ENCODE measurements at places on chromosomes 2 and 18.

- no peak for DNase-seq
Observed at GRCh38 chr2:42054714-42055430, 7.1 kb downstream of the PKDCC start.

GRCh38 chr2:205913668-205914067 is 172.3 kb downstream of the INO80D start:
- DNase-seq: no peak

DNA sequence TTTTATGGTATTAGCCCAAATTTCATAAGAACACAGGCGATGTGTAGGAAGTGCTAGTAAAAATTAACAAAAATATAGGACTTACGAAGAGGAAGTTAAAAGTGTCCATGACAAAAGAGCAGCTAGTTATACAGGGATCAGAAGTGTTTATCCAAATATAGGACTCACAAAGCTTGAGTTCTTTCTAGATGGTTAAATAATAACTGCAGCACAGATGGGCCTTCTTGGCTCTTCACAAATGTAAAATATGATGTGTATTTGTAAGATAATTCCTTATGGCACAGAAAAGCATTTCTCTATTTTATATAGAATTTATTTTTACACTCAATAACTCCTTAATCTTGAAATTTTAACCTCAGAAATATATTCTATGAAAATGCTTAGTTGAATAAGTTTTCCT is 100.9 kb upstream of the SPHKAP start:
- no peak for DNase-seq

DNA sequence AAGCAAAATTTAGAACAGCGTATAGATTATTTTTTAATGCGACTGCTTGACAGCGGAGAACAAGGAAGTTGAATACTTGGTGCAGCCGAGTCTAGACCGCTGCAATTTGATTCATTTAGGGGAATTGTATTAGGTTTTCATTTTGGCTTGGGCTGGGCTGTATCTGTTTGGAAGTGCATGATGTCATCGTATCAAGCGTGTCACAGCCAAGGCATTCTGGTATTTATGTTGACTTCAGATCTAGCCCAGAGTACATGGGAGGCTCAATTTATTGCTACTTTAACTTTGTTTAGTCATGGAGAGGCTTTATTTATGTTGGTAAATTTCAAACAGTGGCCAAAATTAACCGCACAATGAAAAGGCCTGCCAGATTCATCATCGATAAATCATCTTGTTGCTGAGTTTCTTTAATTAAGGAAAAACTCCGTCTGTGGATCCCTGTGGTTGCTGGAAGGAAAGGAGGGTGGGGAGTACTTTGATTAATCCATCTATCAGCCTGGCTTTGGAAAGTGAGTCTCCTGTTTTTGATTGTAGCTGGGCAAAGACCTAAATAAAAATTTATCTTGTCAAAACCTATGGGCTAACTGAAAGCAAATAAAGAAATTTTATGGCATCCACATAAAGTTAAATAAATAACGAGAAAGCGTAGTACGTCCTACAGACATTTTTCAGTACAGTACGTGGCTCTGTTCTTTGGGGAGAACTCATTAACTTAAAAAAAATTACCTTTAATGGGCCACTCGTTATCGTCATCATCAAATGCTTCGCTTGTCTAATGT is 230.4 kb upstream of the SPRED2 start:
- DNase-seq: no peak

DNA sequence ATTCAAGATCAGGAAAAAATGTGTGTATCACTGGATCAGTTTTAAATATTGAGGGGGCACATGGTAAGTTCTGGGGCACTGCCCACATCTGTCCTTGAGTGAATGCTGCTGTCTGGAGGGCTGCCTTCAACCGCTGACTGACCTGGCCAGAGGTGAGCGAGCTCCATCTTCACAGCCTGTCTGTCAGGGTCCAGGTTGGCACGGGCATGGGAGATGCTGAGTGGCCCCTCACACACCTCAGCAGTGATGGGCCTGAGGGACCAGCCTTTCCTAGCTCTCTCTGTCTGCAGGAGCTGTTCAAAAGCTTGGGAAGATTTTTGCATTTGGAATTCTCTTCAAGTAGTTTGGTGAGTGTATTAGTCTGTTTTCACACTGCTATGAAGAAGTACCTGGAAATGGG is 114.8 kb upstream of the ALKAL2 start:
- DNase-seq: no peak

GRCh38 chr2:62180975-62181374 is 14.9 kb upstream of the B3GNT2 start:
- peak; percentile 94 for DNase-seq
